ENCODE measurements at places on chromosomes 5 and 9. TPM values are rescaled to one million over a fixed set of nuclear protein-coding genes. Genes with fewer than 3 reads are reported as not detected.

Gene ENTPD2
- total RNA-seq: not detected

Gene SPATA31A3
- not detected for total RNA-seq

Gene FOXD4L6
- not detected for total RNA-seq

Gene FOXD4
- 0.44 TPM for total RNA-seq

Gene PPP1R26
- total RNA-seq: 19.5 TPM

Gene ABO
- total RNA-seq: not detected

Gene CDH6
- 55.5 TPM for total RNA-seq

Gene ANKRD18A
- 0.29 TPM for total RNA-seq

Gene ITGA1
- 228 TPM for total RNA-seq

Gene CER1
- not detected for total RNA-seq

Gene PHYHD1
- total RNA-seq: 3.4 TPM

Gene ZFP2
- 1.6 TPM for total RNA-seq

Gene CMBL
- 20.5 TPM for total RNA-seq

Gene ENTPD8
- total RNA-seq: 0.10 TPM

Gene TMEM174
- total RNA-seq: not detected
